ENCODE measurements at places on chromosomes 13 and 19.
A peak's percentile ranks its signal among the peaks of the same experiment; 100 is the strongest.

GRCh38 chr13:21675095-21675991, 4.5 kb downstream of the FGF9 start:
- no peak for DNase-seq

- no peak for DNase-seq
These were observed 85.1 kb downstream of the C13orf42 start for GRCh38 chr13:51026016-51026415.

DNA sequence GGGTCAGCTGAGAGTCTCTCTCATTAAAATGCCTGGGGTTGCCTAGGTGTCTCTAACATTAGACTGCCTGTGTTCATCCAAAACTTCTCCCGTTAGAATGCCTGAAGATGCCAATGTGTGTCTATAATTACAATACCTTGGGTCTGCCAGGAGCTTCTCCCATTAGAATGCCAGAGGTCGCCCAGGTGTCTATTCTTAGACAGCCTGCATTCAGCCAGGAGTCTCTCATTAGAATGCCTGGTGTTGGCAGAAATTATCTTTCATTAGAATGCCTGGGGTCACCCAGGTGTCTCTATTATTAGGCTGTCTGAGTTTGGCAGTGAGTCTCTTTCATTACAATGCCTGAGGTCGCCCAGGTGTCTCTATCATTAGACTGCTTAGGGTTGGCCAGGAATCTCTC, 1560.2 kb downstream of the UQCRFS1 start:
- no peak for DNase-seq

GRCh38 chr13:23986619-23987018, 89.3 kb upstream of the C1QTNF9B start:
- no peak for DNase-seq

DNA sequence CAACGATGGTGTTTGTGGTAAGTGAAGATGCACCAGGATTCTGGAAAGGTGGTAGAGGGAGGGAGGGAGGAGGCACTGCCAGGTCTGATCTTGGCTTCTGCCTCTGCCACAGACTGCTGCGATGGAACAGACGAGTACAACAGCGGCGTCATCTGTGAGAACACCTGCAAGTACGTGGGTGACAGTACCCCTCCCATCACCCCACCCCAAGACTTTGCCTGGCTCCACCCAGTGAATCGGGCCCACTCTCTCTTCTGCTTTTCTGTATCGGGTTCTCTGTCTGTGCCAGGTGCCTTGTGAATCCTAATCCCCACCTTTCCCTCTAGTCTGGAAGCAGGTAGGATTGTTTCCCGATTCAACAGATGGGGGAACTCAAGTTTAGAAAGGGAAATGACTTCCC, 2.5 kb downstream of the PRKCSH start:
- no peak for DNase-seq

- no peak for DNase-seq
These were observed 94.3 kb upstream of the IRS2 start for GRCh38 chr13:109880371-109881346.

- DNase-seq: no peak
These were observed 74.1 kb downstream of the ABCC4 start for GRCh38 chr13:95226932-95227695.

GRCh38 chr13:86438034-86438433, 638.8 kb upstream of the SLITRK6 start:
- DNase-seq: no peak

DNA sequence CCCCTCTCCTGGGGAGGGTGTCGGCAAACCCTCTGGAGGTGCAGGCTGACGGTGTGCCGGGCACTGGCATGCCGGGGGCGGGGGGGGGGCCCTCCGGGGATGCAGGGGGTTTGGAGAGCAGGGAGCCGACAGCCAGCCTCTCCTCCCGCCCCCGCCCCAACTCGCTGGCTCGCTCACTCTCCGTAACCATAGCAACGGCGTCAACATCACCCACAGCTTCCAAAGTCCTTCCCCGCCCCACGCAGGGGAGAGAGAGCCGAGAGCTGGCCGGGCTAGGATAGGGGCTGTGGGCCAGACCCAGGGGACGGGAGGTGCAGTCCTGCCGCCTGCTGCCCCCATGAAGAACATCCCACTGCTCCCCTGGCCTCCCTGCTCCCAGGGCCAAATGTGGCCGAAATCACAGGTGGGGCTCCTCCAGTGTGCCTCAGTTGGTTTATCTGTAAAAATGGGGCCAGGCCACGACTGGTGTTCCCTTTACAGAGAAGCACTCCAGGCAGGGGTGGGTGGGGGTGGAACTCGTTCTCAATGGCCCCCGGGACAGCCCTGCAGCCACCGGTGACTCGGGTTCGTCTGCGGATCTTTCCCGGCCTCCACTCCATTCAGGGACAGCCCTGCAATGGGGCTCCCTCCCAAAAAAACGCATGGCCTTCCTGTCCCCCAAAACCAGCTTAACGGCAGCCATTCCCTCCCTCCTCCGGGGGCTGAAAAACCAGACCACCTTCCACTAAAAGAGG, 3.2 kb downstream of the KLF16 start:
- peak; percentile 63 for DNase-seq

DNA sequence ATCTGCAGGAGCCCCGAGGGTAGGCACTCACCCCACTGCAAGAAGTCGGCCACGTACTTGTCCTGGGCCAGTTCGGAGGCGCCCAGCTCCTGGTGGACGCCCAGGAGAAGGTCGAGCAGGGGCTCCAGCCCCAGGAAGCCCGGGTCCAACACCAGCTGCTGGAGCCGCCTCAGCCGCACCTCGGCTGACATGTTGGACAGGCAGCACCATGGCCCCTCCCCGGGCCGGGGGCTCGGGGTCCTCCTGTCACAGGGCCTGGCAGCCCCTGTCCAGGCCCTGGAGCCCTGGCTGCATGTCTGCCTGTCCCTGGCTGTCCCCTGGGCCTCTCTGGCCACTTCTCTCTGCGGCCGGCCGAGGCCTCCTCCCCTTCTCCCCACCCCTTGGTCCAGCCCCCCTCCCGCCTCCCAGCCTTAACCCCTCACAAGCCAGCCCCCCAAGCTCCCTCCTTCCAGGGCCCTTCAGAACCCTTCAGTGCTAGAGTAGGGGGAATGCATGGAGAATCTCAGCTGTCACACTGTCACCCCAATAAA, at the start of gene DMPK:
Gene DMPK (minus strand): TSS at position 329 of the 530 bp plus-strand sequence. CDS start 138 bp downstream, at position 191.
- no peak for DNase-seq

GRCh38 chr13:114149774-114150740, 17.6 kb upstream of the RASA3 start:
- DNase-seq: no peak

- DNase-seq: no peak
These were observed 74.0 kb downstream of the DHRS12 start for GRCh38 chr13:51729866-51730553.

DNA sequence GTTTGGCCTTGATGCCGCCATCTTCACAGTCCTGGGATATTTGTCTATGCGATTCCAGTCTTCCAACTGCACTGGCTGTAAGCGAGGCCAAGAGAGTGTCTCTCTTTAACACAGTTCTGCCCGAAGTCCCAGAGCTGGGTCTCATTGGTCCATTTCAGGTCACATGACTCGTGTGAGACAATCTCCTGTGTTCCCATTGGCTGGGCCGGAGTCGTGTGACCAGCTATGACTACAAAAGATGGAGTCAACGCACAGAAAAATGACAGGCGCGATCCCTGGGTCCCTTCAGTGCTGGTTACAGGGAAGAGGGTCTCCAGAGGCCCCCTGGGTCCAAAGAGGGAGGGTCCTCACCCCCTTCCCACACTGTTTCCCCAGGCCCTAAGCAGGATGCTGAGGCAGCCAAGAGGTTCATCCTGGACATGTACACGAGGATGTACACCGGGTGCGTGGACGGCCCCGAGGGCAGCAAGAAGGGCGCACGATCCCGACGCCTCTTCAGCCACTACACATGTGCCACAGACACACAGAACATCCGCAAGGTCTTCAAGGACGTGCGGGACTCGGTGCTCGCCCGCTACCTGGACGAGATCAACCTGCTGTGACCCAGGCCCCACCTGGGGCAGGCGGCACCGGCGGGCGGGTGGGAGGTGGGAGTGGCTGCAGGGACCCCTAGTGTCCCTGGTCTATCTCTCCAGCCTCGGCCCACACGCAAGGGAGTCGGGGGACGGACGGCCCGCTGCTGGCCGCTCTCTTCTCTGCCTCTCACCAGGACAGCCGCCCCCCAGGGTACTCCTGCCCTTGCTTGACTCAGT, 15.9 kb upstream of the S1PR4 start:
- DNase-seq: no peak

DNA sequence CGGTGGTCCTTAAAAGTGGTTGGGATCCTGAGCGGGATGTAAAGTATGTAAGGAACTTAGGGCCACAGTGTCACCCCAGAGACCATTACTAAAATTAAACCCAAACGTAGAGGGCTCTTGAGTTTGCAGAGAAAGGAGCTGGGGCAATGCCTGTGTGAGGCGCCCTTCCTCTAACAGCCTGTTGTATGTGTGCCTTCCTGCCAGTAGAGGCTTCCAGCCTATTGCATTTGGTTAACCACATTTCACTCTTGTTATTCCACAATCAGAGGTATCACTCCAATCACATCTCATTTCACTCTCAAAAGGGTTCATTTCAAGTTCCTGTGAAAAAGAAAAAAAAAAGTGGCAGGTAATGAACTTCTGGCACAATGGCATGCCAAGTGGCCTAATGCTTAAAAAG, 29.4 kb downstream of the DIAPH3 start:
- no peak for DNase-seq

DNA sequence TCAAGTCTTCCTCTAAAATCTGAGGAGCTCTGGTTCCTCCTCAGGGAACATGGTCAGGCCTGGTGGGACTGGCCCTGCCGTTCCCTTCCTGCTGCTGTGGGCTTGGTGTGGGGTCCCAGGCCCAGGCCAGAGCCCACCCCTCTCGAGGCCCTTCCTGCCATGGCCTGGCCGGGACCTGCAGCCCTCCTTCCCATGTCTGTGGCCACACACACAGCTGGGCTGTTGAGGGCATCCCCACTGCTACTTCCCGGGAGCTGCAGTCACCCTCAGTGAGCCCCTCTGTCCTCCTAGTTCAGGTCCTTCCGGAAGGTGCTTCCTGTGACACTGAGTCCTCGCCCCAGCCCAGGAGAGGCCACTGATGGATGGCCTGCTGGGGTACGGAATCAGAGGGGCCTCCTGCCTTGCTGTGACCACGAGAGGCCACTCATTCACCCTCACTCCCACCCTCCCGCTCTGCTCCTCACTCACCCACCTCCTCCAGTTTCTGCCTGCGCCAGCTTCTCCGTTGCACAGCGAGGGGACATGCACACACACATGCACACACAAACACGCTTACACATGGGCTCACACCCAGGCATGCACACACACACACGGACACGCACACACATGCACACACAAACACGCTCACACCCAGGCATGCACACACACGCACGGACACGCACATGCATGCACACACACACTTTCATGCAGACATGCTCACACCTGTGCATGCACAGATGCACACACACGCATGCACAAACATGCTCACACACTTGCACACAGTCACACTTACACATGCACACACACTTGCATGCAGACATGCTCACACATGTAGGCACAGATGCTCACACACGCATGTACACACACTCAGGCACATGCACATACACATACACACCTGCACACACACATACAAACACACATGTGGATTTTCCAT, 7.3 kb upstream of the MCF2L start:
- no peak for DNase-seq

DNA sequence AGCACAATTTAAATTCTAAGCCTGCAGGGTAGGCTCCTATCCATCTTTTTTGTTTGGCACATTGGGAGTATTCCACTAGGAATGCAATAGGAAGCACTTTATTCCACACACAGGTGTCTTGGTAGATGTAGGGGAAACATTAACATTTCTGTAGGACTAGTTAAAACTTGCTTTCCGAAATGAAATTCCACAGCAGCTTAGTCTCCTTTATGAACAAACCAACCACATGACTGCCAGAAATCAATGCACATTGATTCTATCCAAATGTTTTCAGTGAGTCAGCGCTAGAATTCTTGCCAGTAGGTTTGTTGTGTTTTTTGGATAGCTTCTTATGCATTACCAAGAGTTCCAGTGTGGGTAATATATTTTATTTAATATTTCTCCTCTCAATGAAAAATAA, 207.9 kb upstream of the CSNK1A1L start:
- DNase-seq: no peak

GRCh38 chr19:19966862-19967261, 66.1 kb downstream of the ZNF93 start:
- no peak for DNase-seq

DNA sequence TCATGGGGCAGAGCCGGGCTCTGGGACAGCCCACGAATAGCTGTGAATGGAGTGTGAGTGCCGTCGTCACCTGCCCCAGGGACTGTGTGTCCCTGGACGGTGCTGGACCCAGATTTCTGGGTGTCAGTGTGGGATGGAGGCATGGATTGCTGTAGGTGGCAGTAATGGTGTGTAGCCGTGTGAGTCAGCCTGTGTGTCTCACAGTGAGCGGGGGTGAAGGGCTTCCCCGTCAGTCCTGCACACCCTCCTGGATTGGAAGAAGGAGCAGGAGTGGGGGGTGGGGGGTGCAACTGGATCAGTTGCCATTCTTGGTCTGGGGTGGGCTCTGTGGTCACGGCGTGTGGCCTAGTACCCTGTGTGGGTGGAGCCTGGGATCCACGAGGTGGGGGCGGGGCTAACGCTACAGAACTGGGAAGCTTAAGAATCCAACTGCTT, 6.5 kb upstream of the LTBP4 start:
- no peak for DNase-seq

DNA sequence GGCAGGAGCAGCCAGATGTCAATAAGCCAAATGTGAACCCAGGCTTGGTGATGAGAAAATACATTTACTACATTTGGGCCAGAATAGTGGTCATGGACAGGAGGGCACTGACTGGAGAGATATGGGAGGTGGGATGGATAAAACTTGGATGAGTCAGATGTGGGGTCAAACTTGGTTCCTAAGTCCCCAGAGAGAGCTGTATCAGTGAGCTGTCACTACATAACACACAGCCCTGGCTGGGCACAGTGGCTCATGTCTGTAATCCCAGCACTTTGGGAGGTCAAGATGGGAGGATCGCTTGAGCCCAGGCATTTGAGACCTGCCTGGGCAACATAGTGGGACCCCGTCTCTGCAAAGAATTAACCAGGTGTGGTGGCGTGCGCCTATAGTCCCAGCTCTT, 51.6 kb upstream of the EHD2 start:
- no peak for DNase-seq

- DNase-seq: no peak
These were observed 14.7 kb downstream of the REXO1 start for GRCh38 chr19:1833540-1833939.

- DNase-seq: no peak
These were observed 43.2 kb downstream of the SUGT1 start for GRCh38 chr13:52695856-52696255.

DNA sequence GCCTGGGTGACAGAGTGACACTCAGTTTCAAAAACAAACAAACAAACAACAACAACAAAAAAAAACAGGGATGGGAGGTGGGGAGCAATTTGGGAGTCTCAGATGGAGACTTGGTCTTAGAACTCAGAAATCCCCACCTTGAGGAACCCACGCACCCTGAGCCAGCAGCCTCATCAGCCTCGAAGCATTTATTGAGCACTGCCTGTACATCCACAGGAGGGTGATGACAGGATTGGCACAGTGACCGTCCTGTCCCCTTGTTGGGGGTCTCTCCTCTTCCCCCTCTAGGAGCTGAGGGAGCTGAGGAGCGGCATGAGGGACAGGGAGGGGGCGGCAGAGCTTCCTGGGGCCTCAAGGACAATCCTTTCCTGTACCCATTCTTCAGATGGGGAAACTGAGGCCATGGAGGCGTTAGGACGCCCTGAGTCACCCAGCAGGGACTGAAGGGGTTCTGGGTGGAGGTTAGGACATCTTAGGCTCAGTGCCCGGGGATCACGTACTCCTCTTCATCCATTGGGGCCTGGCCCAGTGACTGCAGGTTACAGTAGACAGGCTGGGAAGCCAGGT, 5.6 kb downstream of the GDF15 start:
- no peak for DNase-seq
